ENCODE measurements at places on chromosomes 13 and 19.

DNA sequence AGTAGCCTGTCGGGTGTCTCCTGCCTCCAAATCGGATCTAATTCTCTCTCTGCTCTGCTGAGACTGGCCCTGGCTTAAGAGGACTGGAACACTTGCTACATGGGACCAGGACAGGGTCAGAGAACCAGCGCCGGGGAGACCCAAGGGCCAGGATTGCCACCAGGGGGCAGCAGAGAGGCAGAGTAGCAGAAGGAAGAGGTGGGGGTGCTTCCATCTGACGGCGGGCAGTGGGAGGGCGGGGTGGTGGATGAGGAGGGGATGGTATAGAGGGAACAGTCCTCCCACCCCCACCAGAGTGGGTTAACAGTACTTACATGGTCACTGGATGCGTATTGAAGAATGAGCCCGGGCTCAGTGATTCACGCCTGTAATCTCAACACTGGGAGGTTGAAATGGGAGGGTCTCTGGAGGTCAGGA is 11.9 kb downstream of the SELENOW start:
- peak; percentile 63 for DNase-seq

- DNase-seq = no peak
These were observed 13.7 kb downstream of the CHAMP1 start for GRCh38 chr13:114328034-114328433.

DNA sequence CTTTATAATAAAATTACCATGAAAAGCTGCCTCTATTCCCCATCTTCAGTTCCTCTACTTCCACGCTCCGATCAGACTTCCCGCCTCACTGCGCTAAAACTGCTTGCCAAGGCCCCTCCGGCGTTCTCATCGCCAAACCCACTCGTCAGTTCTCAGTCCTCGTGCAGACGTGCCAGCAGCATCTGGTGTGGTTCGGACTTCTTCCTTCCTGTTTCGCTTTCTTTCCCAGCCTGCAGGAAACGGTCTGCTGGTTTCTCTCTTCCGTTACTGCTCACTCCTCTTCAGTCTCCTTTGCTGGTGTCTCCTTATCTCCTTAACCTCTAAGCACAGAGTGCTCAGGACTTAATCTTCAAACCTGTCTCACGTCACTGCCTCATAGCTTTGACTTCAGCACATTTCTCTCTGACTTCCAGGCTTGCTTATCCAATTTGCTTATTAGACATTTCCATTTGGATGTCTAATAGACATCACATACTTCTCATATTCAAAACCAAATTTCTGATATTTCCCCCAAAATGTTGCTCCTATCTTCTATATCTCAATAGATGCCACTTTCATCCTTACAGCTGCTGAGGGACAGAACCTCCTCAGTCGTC is 40.3 kb downstream of the RCBTB2 start:
- DNase-seq = peak; percentile 55

DNA sequence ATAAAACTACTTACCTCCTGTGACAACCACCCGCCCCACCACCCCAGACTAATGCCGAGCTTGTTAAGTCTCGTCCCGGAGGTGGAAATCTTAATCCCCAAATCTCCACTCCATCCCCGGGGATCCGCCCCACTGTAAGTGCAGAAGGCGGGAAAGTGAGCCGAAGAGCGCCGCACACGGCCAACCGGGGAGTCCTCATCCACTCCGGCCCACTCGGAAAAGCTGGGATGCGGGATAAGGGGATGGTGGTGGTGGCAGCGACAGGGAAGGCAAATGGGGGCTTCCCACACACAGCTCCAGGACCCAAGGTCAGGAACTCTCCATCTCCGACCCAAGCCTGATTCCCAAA is 621 bp downstream of the FBL start:
- DNase-seq = no peak

DNA sequence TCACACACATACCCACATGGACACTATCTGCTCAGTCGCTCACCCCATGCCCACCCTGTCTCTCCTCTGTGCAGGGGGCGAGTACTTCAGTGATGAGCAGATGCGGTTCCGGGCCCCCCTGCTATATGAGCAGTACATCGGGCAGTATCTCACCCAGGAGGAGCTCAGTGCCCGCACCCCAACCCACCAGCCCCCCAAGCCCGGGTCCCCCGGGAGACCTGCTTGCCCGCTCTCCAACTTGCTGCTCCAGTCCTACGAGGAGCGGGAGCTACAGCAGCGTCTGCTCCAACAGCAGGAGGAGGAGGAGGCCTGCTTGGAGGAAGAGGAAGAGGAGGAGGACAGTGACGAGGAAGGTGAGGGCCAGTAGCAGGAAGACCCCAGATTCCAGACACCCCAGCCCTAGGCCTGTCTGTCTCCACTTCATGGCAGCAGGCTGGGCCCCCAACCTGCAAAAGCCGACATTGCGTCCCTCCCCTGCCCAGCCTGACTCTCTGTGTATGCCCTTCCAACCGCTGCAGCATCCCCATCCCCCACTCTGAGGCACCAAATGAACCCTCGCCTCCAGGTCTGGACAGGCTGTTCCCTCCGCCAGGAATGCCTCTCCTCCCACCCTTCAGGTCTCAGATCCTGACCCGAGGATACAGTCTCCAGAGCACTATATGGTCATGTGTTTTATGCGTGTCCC is 9.7 kb downstream of the CCDC97 start:
- DNase-seq = no peak

- DNase-seq = no peak
These were observed 116.5 kb downstream of the RBM26 start for GRCh38 chr13:79289571-79289970.

DNA sequence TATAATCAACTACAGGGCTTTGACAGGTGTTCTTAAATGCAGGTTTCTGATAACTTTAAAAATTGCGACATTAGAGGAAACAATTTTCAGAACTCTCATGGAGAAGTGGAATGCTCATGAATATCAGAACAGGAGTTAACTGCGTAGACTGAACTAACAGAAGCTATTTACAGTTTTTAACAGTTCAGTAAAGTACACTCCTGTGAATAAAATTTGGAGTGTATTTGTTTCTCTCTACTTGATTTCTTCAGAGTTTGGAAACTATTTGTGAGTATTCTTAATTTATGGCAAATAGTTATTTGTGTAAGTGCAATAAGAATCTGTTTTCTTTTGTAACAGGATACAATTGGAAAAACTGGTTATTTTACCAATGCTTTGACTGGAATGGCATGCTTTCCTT is 114.4 kb downstream of the TNFRSF19 start:
- DNase-seq = no peak

GRCh38 chr13:27605610-27606200 is 14.6 kb downstream of the LNX2 start:
- no peak for DNase-seq

GRCh38 chr19:52941941-52942385 is 18.7 kb upstream of the ZNF888 start:
- no peak for DNase-seq

GRCh38 chr19:27796073-27796472 is 1416.9 kb downstream of the UQCRFS1 start:
- no peak for DNase-seq
